ENCODE measurements at places on chromosomes 3 and 15.

DNA sequence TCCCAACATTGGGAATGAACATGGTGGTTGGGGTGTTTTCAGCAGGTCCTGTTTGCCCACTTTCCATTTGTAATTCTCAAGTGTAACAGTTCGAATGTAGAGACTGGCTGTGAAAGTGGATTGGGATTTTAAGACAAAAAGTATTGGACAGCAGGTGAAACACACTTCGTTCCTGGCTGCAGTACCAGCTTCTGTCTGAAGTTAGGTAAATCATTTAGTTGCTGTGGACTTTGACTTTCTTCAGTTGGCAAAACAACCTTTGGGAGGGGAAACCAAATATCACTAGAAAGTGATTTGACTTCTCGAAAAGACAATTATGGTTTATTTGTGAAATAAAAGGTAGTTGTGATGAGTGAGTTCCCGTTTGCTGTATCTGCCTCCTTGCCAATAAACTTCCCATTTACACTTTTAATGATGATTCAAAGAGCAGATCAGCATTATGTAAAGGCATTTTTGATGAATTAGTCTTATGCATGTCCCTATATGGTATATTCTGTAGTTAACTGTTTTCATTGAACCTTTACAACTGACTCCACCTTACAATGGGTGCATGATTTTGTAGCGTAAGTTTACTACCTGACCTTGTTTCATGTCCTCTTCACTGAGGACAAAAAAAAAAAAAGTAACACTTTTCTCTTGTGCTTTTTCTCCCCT, 34.0 kb downstream of the FNDC3B start:
- DNase-seq: no peak

GRCh38 chr3:4766716-4767499, 212.3 kb upstream of the BHLHE40 start:
- no peak for DNase-seq

GRCh38 chr3:58012302-58012701, 4.1 kb downstream of the FLNB start:
- DNase-seq: no peak

GRCh38 chr15:76073554-76073953, 13.8 kb downstream of the TMEM266 start:
- DNase-seq: no peak

GRCh38 chr3:25442486-25442885, 14.4 kb downstream of the RARB start:
- no peak for DNase-seq

GRCh38 chr3:119831022-119831421, 49.1 kb downstream of the NR1I2 start:
- no peak for DNase-seq

DNA sequence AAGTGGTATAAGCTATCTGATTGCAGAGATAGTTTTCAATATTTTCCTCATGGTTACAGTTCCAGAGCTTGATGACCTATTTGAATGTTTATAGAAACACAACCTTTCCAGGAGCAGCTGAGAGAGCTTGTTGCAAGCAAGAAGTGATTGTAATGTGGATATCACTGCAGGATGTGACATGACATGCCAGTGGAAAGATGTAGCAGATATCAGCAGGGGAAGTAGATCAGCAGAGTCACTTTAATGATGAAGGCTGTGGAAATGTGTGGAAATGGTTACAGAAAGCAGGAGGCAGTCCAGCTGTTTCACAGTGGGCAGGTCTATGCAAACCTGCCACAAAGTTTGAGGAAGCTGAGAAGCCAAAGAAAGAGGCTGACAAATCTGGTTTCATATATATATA, 21.0 kb downstream of the TMEM158 start:
- DNase-seq: no peak

DNA sequence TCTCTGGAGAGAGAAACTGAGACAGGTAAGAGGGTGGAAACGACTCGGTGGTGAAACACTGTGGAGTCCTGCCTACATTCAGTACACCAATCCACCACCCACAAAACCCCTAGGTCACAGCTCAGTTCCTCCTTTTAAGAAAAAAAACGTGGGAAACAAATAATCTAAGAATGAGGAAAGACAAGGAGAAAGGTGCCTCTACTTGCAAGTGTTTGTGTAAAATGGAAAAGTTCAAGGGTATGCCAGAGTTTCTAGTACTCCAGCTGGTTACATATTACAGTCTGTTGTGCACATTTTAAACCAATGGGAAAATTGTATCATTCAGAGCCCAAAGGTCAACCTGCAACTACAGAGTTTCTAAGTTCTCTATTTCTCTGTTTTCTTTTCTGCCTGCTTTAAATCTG, 32.2 kb downstream of the HGD start:
- DNase-seq: no peak

GRCh38 chr3:21140785-21141184, 610.2 kb downstream of the ZNF385D start:
- DNase-seq: no peak

GRCh38 chr15:71050461-71050860, 64.8 kb upstream of the THSD4 start:
- no peak for DNase-seq

GRCh38 chr3:195421400-195421799, 21.4 kb downstream of the ACAP2 start:
- no peak for DNase-seq

DNA sequence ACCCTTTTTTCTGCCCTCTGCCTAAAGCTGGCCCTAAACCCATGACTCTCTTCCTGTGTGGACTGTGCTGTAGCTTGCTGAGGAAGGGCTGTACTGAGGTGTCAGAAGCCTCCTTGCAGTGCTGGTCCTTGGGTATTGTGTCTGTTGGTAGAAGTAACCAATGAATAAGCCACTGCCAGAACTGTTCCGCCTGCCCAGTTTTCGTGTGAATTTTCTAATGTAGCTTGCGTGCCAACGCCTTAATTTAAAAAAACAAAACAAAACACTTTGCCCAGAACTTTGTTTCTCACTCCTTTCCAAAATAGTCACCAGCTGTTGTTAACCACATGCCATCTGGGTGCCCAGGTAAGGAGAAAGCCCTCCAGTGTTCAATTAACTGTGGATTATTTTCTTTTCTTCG, 101.9 kb downstream of the KLHL25 start:
- no peak for DNase-seq

GRCh38 chr15:79798311-79798710, 98.5 kb downstream of the MTHFS start:
- no peak for DNase-seq

GRCh38 chr3:35670408-35670965, 31.2 kb downstream of the ARPP21 start:
- DNase-seq: no peak

DNA sequence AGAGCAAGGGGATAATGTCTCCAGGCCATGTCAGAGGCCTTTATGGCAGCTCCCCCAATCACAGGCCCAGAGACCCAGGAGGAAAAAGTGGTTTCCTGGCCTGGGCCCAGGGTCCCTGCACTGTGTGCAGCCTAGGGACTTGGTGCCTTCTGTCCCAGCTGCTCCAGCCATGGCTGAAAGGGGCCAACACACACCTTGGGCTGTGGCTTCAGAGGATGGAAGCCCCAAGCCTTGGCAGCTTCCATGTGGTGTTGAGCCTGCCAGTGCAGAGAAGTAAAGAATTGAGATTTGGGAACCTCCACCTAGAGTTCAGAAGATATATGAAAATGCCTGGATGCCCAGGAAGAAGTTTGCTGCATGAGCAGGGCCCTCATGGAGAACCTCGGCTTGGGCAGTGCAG, 18.1 kb upstream of the TP63 start:
- DNase-seq: no peak

DNA sequence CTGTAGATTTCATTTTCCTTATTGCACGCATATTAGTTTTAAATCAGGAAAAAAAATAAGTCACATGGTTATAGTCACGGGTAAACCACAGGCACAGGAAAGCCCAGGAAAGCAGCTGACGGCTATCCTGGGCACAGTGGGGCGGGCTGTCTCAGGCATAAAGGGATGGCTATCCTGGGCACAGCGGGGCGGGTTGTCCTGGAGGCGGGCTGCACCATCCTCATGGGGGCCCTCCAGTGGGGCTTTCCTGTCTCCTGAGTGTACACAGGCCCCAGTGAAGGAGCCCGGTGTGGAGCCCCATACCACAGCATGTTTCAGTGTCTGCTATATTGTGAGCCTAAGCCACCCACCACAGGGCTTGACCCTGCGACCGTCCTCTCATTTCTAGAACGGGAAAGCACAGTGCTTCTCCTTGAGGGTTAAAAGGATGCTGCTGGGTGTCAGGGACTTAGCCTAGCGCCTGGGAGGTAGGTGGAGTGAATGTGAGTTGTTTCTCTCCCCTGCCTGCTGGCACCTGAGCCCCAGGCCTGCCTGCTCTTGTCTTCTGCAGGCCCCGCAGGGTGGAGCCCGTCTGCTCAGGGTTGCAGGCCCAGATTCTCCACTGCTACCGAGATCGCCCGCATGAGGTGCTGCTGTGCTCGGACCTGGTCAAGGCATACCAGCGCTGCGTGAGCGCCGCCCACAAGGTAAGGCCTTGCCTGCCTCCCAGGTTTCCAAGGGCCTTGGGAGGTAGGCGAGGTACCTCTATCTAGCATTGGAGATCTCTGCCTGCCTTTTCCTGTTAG, 25.9 kb upstream of the PLXNA1 start:
- no peak for DNase-seq

- no peak for DNase-seq
These were observed 9.5 kb downstream of the TYRO3 start for GRCh38 chr15:41568350-41569017.

DNA sequence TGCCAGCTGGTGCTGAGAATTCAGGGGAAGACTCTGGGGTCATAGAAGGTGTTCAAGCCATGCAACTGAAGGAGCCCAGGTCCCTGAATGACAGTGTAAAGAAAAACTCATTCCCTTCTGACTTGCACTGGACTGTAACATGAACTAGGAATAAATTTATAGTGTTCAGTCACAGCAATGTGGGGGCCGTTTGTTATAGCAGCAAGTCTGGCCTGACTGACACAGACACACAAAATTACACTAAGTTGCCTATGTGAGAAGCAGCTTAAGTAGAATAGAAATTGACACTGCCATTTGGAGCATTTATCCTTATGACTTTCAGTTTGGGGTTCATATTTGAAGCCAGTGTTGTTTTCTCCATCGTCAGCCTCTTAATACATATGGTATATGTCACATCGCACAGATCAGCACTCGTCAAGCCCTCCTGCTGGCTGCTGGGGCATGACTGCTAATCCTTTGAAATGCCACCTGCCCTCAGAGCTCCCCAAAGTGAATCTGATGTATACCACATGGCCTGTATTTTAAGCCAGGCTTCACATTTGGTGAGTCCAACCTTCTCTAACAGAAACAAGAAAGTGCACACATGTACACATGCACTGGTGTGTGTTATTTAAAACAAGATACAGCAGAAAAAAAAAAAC, 17.1 kb upstream of the HEG1 start:
- no peak for DNase-seq

DNA sequence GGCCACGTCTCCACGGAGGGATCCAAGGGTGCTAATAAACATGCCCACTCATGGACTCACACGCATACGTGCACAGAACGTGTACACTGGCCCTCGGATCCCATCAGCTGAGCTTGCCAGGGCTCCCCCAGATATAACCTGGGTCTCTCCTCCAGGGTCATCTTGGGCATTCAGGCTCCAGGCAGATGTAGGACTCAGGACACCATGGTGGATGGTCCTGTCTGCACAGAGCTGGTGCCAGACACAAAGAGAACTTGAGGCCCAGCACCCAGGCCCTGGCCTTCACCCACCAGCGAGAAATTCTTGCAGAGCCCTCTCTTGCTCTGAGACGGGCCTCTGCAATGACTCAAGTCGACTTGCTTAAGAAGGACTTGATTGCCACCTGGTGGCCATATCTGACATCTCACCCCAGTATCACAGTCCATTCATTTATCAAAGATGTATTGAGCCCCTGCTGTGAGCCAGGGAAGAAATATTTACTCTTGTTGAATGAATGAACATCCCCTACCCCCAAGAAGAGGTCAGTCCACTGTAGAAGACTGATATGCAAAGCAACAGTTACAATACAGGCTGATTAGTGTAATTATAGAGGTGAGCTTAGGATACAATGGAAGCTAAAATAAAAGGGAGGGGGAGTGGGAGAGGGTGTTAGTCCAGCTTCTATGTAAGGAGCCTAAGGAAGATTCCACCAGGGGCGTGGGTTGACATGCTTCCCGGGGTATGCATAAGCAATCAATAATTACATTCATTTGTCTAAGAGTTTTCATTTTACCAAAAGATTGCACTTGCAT, 34.2 kb upstream of the VPS8 start:
- peak; percentile 92 for DNase-seq

DNA sequence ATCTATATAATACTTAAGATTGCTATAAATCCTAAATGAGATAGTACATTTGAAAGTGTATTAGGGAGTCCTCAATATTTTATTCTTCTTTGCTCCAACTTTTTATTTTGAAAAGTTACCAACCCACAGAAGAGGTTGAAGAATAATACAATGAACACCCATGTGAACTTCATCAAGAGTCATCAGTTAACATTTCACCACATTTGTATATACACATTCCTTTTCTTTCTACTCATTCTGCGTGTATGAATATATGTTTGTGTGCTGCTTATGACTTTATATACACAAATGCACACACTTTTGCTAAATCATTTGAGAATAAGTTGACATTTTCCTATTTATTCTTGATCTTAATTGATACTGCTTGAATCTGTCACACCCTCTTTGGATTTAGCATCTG, 193.3 kb upstream of the CGNL1 start:
- no peak for DNase-seq

GRCh38 chr3:108219336-108219735, 2.9 kb downstream of the IFT57 start:
- DNase-seq: no peak

GRCh38 chr15:52068004-52068615, 44.5 kb downstream of the BCL2L10 start:
- no peak for DNase-seq

DNA sequence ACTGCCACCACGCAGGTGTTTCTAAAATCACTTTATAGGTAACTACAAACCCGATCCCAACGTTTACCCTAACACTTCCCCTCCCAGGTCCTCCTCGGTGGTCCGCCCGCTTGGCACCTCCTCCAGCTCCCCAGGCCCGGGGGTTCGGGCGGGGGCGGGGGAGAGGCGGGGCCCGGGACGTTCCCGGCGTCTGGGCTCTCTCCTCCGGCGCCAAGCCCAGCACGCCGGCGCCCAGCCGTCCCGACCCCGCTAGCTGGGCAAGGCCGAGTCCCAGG, 562 bp downstream of the CGGBP1 start:
- no peak for DNase-seq

- no peak for DNase-seq
These were observed 54.5 kb downstream of the ST3GAL6 start for GRCh38 chr3:98817547-98818041.

All from D721Med (cell line).